ENCODE measurements at places on chromosomes 1 and 21.

- DNase-seq = no peak
These were observed 449.1 kb upstream of the KAZN start for GRCh38 chr1:14149431-14149830.

DNA sequence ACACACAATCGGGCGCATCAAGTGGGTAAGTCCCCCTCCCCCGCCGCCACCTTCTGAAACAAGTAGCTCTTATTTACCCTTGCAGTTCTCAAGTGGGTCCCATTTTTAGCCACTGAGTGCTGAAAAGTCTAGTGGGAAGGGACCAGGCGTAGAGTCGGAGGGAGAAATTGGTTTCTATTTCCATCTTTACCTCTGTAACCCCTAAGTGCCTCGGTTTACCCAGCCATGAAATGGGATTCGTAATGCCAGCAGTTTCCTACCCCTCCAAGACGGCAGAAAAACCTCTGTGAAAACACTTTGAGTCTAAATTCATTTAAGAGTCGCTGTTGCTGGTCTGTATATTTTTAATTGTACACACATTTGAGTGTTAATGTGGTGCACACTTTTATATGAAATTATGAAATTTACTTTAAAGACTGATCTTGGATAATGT, 928 bp downstream of the TLCD4 start:
- no peak for DNase-seq

- DNase-seq = no peak
These were observed 7.9 kb upstream of the RAB7B start for GRCh38 chr1:206011057-206011456.

- no peak for DNase-seq
These were observed 112.5 kb upstream of the RUNX3 start for GRCh38 chr1:25042331-25043227.

DNA sequence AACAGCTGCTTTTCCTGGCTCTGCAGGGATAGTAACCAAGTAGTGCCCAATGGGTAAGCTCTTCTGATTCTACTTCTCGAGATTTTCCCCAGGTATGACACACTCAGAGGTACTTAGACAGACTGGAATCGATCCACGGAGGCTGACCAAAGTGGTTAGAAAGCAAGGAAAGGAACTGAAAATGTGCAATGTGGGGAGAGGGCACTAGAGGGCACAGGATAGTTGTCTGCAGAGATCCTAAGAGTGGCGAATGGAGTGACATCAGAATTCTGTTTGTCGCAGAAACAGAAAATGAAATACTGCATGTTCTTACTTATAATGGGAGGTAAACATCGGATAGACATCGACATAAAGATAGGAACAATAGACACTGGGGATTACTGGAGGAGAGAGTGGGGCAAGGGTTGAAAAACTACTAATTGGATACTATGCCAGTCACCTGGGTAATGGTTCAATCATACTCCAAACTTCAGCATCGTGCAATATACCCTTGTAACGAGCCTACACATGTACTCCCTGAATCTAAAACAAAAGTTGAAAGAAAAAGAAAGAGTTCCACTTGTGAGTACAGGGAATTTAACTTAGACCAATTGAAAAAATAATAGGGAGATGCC, 23.3 kb downstream of the CYP2J2 start:
- peak; percentile 48 for DNase-seq

GRCh38 chr21:37700641-37701202, 215.5 kb downstream of the KCNJ6 start:
- peak; percentile 60 for DNase-seq

- DNase-seq = no peak
These were observed 542.6 kb downstream of the ADGRL2 start for GRCh38 chr1:82343381-82343780.

DNA sequence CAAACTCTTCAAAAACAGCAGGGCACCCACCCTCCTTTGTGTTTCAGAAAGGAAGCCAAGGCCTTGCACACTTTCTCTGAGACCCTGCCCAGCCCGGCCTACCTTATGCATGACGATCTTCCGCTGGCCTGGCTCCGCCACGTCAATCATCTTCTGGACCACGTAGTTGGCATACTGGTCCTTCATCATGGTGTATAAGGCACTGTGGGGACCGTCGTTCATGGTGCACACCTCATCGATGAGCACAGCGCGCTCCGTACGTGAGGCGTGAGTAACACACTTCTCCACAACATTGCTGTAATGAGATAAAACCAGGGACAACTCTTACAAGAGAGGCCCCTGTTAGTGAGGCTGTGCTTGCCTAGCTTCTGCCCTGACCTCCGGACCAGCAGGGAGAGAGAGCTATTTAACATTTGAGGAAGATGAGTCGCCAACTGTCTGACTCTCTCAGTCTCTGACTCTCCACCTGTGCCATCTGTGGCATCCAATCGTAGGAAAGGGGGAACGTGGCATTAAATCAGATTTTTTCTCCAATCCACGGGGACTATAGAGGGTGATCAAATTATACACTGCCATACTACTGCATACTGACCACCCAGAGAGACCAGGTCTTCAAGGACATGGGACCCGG, 28.1 kb upstream of the SDC3 start:
- no peak for DNase-seq

DNA sequence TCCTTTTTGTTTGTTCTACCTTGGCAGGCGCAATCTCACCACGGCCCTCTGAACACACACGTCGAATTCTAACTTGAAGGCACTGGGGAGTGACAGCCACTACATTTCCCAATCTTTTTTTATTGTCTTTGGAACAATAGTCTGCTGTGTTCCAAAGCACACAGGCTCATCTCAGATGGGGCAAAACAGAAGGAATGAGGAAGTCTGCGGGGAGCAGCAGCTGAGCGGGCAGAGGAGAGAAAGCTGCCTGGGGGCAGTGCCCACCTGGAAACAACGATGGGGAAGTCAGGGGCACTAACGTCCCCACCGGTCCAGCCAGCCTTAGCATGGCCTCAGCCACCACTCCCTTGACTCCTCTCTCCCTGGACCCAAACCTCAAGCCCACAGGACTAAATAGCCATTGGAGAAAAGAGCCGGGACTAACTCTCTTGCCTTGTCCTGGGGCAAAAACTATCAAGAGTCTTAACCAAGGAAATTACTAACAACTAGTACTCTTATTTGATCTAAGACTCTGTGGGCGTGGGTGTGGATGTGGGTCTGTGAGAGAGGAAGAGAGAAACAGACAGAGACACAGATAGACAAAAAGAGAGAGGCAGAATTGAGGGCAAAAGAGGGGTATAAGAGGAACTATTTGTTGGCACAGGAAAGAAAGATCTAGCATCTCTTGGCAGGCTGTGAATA, 34.2 kb downstream of the SYF2 start:
- DNase-seq = peak; percentile 56

DNA sequence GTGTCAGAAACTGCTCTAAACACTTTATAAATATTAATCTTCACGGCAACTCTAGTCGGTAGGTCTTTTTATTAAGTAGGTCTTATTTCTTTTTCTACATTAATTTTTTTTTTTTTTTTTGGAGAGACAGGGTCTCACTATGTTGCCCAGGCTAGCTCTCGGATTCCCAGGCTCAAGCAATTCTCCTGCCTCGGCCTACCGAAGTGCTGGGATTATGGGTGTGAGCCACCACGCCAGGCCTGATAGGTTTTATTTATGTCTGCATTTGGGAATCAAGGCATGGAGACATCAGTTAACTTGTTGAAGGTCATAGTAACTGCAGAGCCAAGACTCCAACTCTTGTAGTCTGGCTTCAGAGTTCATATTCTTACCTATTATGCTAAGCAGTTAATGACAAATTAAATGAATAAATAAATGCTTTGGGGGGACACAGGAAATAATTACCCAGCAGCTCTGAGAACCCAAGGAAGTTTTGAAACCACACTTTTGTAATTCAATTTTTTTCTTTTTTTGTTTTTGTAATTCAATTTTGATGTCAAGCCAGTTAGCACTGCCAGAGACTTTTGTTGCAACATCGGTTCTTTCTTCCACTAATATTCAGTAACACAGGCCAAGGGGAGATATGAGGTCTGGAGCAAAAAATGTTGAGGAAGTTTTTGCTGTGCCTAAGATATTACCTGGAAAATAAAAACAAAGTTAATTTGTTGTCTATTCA, 9.4 kb upstream of the UAP1 start:
- DNase-seq = no peak

DNA sequence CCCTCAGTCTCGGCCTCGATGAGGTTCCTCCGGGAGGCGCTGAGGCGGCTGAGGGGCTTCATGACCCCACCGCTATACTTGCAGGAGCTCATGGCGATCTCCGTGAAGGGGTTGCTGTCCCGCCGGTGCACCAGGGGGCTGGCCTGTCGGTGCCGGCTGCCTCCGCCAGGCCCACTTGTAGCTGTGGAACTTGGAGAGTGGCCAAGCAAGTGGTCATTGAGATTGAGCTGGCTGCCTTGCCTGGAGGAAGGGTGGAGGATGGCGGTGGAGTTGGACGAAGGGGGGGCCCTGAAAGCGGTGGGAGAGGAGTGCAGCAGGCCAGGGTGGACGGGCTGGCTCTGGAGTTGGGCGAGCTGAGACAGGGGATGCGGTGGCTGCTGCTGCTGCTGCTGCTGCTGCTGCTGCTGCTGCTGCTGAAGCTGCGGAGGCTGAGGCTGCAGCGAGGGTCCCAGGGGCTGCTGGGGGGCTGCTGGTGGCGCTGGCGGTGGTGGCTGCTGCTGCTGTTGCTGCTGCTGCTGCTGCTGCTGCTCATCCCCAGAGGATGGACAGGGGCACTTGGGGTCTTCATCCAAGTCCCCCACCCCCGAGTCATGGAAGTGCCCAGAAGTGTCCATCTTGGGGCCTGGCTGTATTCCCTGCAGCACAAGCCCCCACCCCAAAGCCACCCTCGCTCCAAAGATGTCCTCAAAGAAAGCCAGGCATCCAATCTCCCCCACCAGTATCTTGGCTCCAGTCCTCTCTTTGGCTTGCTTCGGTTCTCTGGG, 548 bp downstream of the KCNN3 start:
- DNase-seq = no peak

GRCh38 chr1:18175051-18175450, 67.5 kb downstream of the IGSF21 start:
- no peak for DNase-seq

All from MV-4-11 (cell line).